ENCODE measurements at places on chromosomes 5 and 9.

DNA sequence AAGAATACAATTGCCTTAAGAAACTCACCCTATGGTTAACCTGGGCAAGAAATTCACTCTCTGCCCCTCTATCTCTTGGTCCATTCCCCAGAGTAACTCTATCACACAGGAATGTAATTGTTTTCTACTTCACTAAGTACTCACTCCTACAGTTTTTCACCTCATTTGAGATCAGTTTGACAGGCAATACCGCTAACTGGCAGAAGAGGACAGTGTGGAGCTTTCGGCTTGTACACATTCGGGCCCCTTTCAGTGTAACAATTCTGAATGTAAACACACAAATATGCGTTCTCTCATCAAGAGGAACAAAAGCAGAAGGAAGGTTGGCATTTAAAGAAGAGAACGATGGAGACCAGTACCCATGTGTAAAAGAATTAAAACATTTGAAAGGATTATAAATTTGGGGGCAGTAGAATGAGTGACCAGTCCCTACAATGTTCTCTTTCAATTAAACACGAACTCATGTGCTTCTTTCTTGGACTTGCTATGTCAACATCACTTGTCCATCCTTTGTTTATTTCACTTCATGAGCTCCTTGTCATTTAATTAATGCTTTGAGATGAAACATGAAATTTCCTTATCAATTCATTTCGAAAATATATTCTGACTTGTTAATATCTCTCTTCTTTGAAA lies 188.5 kb upstream of the GRAMD2B start:
- no peak for DNase-seq

DNA sequence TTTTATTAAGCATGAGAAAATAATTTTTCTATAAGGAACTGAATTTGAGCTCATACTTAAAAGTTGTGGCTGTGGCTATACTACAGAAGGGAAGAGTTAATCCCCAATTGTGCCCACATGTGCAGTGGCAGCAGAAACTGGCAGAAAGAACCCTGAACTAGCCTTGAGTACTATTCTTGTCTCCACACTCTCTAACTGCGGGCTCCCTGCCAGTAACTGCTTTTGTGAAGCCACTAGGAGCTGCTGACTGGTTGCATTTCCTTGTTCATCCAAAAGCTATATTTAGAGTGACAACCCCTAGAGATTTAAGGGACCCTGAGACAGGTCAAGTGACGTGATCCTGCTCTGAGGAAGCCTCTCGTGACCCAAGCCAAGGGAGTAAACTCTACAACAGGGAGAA lies 238.6 kb downstream of the ELAVL2 start:
- DNase-seq: no peak

DNA sequence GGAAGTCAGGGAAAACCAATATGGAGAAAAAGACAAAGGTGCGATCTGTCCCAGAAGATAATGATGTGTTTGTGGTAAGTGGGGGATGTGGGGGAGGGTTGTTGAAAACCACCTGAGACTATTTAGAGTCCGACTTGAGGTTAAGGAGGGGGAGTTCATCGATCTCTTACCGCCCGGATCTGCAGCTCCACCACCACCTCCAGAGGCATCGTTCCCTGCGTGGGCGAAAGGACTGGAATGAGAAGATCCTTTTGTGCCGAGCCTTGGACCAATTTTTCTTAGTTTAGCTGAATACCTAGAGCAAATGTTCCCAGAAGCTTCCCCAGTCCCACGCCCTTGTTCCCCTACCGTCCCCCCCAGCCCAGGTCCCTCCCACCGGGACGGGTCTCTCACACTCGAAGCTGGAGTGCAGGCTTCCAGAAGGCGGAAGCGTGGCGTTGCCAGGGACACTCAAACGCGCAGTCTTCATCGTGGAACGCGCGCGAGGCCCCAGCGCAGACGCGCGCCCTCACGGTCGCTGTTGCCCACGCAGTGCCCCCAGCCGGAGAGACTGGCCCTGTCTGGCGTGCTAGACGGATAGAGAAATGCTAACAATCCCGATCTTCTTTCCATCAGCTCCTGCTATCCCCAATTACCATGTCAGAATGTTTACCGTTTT lies at the start of gene SPATA6L:
SPATA6L (minus strand) TSS at position 439 of the 658 bp plus-strand sequence; CDS start at position 209, 230 bp downstream.
- peak; percentile 30 for DNase-seq

DNA sequence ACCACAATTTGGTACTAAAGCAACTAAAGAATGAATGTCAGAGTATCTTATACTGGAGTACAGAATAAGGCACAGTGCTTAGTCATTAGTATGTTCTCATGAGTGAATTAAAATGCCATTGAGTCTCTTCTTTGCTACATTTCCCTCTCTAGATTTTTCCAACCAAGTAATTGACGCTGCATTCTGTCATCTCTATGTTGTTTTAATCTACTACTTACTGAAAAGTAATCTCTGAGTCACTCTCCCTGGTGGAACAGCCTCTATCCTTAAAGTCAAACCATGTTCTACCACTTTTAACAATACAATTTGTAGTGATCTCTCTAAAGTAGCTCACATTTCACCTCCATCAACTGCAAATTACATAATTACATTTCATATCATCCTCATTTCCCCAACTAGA lies 495.1 kb downstream of the CDH18 start:
- DNase-seq: no peak

GRCh38 chr5:65727491-65728156 lies 5.6 kb downstream of the NLN start:
- DNase-seq: no peak

GRCh38 chr5:93164690-93165089 lies 416.3 kb downstream of the NR2F1-AS1 start:
- no peak for DNase-seq

GRCh38 chr5:81601919-81602318 lies 149.0 kb downstream of the SSBP2 start:
- no peak for DNase-seq

- DNase-seq: no peak
Measured at GRCh38 chr5:55763746-55764420, 26.0 kb downstream of the DDX4 start.

GRCh38 chr5:7478459-7478858 lies 82.5 kb downstream of the ADCY2 start:
- DNase-seq: no peak

DNA sequence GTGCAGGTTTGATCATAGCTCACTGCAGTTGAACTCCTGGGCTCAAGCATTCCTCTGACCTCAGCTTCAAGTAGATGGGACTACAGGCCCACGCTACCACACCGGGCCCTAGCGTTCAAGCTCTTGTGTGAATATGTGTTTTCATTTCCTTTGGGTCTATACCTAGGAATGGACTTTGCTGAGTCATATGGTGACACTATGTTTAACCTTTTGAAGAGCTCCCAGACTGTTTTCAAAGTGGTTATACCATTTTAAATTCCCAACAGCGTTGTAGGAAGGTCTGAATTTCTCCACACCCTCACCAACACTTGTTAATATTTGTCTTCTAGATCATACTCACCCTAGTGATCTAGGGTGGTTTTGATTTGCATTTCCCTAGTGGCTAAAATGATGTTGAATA lies 33.5 kb downstream of the FAF2 start:
- no peak for DNase-seq

DNA sequence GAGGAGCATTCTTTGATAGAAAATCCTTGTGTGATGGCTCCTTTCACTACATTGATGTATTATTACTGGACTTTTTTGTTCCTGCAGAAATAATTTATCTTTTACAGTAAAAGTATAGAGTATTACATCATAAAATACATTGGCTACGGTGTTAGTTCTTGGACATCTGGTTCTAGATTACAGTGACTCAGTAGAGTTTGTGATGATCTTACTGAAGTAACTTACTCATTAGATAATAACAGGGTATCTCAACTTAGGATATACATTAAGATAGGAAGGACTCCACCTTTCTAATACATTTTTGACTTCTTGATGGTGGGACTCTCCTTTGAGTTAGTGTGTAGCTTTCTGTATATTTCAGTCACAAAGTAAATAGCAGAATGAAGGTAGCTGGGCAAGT lies 59.1 kb downstream of the ZNF462 start:
- no peak for DNase-seq

DNA sequence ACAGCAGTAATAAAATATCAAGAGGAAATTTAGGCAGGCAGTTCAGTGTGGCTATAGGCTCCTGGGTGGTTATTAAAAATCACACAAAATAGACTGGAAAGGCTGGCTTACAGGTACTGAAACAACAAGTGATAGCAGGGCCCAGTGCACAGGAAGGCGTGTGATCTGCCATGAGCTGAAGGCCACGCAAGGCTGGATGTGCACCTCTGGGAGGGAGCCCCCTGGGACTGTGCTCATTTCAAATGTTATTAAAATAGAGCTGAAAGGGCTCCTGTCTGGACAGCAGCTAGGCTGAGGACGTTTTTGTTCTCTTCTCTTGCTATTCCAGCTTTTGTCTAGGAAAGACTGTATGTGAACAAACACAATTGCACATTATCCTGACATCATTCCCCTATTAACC lies 324.3 kb upstream of the RFX3 start:
- DNase-seq: no peak

GRCh38 chr5:173825215-173825865 lies 62.8 kb upstream of the CPEB4 start:
- no peak for DNase-seq

DNA sequence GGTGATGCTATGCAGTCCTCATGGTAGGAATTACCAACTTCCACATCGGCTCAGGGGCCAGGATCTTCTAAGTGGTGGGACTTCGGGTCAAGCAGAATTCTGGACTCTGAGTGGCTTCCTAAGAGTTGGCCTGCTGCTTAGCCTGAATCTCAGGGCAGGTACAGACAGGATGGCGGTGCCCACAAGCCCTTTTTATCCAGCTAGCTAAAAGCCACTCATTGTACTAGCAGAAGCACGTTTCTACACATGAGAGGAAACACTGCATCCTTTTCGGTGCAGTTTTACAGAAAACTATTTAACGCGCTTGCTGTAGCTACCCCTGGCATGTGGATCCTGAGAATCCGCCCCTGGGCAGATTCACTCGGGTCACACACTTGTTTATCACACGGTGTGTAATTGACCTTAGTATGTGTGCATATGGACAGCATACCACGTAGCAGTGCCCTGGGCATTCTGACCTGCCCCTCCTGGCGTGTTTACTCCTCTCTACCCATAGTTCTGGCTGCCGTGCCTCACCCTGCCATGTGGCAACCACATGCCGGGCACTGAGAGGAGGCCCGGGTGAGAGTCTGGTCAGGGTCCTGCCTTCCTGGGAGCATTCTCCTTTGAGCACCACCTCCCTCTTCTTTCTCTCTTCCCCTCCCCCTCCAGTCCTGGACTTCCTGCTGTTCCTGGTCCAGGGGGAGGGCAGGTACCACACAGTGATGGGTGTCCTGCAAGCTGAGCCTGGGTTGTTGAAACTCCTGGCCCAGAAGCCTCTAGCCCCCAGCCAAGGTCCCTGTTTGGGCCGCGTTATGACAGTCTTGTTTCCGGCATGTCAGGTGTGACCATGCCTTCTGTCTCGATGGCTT lies 65.9 kb downstream of the DAB2IP start:
- no peak for DNase-seq

DNA sequence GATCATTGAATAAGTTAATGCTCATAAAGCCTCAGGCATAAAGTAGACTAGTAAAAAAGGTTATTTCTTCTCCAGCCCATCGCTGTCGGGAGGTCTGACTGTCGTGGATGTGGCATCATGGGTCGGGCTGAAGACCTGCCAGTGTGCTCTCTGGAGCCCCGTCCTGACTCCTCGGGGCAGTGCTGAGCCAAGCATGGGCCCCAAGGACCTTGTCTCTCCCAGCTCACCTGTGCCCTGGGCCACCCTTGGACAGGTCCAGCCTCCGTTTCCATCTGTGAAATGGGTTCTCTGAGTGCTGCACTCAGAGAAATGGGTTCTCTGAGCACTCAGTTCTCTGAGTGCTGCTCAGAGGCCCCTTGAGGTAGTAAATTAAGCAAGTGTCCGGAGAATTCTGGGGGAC lies 269.0 kb downstream of the GADD45G start:
- DNase-seq: no peak

- no peak for DNase-seq
Measured at GRCh38 chr9:22035591-22036011, 26.5 kb upstream of the CDKN2B start.

DNA sequence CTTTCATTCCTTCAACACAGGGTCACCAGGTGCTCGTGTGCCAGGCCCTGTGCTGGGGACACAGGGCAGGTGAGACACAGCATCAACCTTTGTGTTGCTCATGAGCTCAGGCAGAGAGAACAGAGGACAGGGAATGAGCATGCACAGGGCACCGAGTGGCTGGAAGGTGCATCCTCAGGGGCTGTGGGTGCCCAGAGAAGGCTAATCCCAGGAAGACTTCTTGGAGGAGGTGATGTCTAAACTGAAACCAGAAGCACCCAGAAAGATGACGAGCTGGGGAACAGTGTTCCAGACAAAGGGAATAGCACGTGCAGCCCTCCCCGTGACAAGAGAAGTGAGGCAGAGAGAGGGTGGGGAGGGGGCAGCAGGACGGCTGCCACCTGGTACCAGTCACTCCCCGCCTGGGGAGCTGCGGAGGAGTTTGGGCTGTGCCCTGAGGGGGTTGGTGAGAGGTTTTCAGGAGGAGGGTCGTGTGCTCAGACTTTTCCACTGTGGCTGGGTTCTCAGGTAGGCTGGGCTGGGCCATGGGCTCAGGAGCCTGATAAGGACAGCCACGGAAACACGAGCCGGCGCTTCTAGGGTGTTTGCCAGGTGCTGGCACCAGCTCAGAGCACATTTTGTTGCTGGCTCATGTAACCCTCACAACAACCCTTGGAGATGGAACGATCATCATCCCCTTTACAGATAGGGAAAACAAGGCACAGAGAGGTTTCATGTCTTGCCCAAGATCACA lies 46.0 kb downstream of the HMCN2 start:
- DNase-seq: no peak

- no peak for DNase-seq
Measured at GRCh38 chr9:127123064-127123890, 842 bp upstream of the ANGPTL2 start.

DNA sequence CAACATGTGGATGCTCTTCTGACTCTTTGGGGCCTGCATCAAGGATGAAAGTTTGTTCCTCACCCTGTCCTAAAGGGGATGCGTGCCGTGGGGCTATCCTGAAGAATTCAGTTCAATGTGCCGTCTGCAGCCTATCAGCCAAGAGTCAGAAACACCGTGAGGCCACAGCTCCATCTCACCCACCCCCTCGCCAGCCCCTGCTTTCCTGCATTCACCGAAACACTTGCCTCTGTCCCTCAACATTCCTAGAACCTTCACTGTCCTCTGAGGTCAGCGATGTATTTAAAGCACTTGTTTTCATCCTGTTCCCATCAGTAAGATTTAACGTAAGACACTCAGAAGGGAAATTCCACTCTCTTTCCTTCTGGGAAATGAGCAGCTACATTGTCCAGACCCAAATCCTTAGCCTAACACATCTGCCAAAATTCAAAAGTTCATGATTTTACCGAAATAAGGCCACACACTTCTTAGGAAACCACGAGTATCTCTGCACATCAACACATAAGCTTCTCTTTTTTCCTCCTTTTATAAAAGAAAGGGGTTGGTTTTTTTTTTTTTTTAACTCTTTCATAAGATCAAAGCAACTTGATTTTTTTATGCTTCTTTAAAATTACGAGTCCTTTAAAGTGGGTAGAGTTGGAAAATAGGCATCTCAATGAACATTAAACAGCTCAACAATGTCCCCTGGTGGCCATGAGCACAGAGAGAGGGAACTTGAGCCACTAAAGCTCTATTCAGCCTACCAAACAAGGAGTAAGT lies 100.7 kb downstream of the SUSD1 start:
- peak; percentile 62 for DNase-seq

Measured in stimulated activated CD4-positive, alpha-beta T cell treated with anti-CD3 and anti-CD28 coated beads, Interleukin-4, amount 100 ng/mL, for 4 hours (primary cell).